ENCODE measurements at places on chromosomes 16 and 17.

GRCh38 chr16:79593074-79593531, 7.4 kb downstream of the MAF start:
- no peak for DNase-seq

DNA sequence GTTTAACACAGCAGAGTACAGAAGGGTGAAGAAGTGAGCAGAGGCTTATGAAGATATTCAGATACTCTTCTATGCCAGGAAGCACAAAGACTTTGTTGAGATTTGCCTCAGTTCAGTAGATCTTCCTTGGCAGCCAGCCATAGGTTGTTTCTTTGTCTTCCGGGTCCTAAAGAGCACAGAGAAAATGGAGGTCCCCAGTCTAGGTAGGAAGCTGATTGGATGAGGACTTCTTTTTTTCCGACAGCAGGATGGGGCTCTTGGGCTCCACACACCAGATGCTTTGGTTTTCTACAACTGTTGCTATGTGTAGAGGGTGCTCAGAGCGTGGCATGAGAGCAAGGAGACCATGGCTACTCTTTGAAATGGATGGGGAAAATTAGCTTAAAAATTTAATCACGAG, 8.3 kb upstream of the CDC6 start:
- no peak for DNase-seq

DNA sequence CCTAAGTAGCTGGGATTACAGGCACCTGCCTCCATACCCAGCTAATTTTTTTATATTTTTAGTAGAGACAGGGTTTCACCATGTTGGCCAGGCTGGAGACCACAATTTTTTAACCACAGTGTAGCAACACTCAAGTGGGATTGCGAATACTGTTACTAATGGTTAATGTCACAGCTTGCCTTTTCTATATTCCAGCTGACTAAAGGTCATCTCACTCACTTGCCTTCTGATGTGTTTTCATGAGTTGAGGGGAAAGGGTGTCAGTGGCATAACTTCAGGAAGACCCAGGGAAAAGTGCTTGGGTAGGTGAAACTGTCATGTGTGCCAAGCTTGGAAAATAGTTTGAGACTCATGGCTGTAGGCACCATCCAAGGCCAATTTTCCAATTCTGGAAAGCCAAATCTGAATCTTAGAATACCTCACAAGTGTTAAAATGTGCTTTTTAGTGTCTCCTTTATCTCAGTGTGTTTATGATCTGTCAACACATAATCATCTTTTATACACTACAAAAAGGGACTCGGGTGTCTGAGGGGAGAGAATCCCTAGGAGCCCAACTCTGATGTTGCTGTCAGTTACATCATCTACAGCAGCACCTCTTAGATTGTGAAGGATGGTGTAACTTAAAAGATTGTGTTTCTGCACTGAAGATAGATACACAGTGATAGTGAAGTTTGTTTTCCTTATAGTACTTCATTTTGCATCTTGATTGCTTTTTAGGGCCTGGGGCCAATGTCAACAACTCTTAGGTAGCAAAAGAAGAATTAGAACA, 27.1 kb downstream of the OGFOD1 start:
- no peak for DNase-seq

DNA sequence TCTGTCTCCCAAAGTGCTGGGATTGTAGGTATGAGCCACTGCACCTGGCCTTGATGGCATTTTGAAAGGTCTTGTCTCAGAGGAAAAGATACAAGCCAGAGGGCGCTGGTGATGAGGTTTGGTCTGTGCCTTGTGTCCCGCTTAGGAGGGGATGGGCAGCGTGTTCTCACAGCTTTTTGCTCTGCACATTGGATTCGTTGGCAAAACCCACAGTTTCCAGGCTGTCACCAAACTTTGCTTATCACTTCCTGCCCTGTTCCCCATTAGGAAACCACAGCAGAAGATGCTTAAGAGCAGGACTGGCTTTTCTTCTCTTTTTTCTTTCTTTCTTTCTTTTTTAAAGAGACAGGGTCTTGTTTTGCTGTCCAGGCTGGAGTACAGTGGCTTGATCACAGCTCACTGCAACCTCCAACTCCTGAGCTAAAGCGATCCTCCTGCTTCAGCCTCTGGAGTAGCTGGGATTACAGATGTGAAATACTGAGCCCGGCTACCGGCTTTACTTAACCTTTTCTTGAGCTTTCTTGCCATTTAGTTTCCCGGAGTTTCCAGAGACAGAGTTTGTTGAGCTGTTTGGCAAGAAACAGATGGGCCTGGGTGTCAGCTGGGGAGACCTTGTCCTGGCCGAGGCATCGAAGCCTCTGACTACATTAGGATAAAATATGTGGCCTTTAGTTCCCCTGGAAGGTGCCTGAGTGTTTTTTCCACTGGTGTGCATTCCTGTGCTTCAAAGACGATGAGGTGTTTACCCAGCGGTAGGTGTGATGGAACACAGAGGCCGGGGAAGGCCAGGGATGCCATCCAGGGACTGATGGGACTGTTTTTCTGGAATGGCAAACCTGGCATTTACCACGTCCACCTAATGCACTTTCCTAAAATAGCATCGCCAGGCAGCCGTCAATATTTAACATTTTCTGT, 112.9 kb downstream of the ABCC1 start:
- DNase-seq, result no peak

DNA sequence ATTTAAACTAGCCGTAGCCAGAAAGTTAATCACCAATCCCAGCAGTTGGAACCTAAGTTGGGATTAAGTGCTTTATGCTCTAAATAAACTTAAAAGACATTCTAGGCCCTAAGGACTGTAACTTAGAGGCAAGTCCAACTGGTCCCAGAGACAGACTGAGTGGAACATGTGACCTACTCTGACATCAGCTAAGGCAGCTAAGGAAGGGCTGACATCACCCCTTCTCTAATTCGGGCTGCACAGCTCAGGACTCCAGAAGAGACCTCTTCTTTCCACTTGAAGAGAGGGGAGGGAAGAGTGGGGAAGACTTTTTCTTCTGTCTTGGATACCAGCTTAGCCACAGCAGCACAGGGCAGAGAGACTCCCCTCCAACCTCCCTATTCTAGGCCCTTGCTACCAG, 565.2 kb downstream of the CDH8 start:
- DNase-seq, result no peak

Measured in neural crest cell (in vitro differentiated cells).